Endothelial cell of umbilical vein (primary cell): ENCODE measurements at places on chromosomes 3 and 15. TPM values are rescaled to one million over a fixed set of nuclear protein-coding genes. Genes with fewer than 3 reads are reported as not detected.

DNA sequence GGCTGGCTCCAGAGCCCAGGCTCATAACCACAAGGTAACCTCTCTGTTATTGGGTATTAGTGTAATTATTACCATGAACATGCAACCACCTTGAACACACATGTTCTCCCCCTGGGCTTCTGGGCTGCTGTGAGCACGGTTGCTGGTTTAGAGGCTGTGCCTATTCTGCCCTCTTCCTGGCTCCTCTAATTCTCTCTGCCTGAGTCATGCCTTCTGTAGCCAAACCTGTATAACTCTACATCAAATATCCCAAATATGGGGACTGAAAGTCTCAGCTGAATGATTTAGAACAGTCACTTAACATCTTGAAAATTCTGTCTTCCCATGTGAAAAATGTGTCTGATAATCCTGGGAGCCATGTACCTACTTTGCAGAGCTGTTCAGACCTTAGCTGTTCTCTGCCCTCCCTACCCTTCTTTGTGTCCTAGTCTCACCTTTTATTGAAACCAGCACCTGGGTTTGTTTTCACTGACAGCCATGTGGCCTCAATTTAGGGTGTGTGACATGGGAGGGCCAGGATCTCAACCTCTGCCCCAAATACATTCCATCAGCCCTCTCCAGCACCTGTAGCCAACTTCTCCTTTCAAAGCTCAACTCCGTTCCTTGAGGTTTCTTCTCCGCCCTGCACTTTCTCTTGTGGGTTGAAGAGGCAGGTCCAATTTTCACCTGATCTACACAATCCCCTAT is 60.7 kb downstream of the PDZRN3 start:
- no peak for DNase-seq

DNA sequence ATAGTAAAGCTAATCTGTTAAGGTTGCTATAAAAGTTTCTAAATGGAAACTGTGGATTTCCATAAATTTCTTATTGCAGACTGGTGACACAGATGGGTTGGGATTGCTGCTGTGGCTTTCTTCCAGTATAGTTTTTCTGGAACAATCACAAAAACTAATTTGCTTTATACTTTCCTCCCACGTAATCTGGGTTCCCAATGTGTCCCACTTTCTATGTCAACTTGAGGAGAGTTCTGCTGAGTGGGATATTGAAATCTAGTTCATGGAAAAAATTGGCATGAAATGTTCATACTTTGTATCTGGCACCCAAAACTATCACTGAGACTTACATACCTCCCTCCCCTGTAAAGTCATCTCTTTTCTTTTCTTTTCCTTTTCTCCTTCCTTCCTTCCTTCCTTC is 126.8 kb downstream of the TGFBR2 start:
- DNase-seq, result no peak

GRCh38 chr3:44914936-44915335 is 40.5 kb downstream of the TGM4 start:
- peak; percentile 19 for DNase-seq

- DNase-seq, result no peak
Observed at GRCh38 chr3:194596906-194597305, 36.3 kb downstream of the TMEM44 start.

GRCh38 chr3:178459038-178459410 is 77.2 kb upstream of the KCNMB2 start:
- no peak for DNase-seq

- no peak for DNase-seq
Observed at GRCh38 chr3:52561028-52561747, 24.8 kb downstream of the UQCC5 start.

GRCh38 chr3:125443923-125444322 is 68.8 kb upstream of the ZNF148 start:
- DNase-seq, result no peak

DNA sequence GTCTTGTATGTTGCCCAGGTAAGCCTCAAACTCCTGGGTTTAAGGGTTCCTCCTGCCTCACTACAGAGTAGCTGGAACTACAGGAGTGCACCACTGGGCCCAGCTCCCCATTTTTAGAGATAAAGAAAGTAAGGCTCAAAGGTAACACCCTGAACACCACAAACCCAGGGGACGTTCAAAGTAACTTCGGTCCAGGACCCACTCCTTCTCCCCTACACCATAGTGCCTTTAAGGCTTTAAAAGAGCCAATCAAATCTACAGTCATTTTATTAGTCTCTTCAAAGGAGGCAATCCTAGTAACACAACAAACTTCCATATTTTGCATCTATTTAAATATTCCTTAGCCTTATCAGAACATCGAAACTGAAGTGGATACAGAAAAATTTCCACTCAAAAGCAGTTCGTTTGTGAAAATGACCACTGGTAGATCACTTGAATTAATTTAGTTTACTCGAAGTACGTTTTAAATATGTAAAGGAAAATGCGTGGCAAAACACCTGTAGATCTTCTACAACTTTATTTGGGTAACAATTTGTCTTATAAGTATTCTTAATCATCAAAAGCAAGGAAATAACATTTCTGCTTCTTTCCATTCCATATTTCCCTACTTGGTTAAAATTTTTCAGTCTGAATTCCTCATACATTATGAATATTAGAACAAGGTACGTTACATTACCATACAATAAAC is 1.8 kb downstream of the STAG1 start:
- DNase-seq, result peak; percentile 55

GRCh38 chr15:23853286-23853685 is 166.2 kb upstream of the NDN start:
- DNase-seq, result no peak

DNA sequence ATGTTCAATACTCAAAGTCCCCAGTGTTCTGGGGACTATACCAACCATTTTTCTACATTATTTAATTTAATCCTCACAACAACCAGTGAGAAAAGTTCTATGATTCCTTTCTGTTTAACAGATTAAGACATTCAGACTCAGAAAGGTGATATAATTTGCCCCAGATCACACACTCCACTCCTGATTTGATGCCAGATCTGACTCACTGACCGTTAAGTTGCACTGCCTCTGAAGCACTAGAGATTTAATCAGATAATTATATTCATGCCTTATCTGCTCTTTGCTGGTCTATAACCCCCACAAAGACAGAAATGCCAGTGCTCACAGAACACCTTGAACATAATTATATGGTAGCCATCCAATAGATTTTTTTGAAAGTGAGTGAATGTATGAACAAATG is 501.0 kb downstream of the IGSF11 start:
- DNase-seq, result no peak

DNA sequence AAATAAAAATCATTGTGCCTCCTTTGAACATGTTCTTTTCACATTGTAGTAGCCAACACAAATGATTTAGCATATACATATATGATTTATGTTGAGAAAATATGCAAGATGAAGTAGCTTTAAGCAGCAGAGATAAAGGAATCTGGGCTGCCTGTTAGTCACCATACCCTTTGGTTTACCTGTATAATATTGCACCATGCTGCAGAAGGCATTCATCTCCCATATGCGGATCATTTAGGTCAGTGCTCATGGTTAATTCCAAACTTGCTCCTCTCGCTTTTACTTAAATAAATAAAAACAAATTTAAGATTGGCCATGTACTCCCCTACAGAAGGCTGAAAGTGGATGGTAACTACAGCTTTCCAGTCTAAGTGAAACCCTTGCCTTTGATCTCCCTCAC is 86.7 kb upstream of the TBL1XR1 start:
- no peak for DNase-seq

- DNase-seq, result no peak
Observed at GRCh38 chr3:6605227-6605626, 255.7 kb upstream of the GRM7 start.

GRCh38 chr15:35886765-35887164 is 340.8 kb upstream of the DPH6 start:
- DNase-seq, result peak; percentile 63

DNA sequence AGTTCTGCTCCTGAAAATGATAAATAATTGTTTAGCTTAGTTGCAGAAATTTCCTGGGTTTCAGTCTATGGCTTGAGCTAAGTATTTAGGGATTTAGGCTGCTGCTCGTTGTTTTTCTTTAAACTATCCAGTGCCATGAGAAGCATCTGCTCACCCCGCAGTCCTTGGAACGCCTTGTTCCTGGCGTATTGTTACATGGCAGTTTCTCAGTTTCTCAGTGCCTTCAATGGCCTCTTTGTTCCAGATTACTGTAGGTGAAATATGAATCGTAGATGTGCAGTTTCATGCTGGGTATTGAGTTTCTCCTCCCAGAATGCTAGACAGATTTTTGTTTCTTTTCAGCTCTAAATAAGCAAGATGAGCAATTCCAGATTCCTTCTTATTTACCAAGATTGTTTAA is 269.5 kb upstream of the GBE1 start:
- no peak for DNase-seq

- no peak for DNase-seq
Observed at GRCh38 chr3:47227678-47228077, 54.9 kb downstream of the KIF9 start.

DNA sequence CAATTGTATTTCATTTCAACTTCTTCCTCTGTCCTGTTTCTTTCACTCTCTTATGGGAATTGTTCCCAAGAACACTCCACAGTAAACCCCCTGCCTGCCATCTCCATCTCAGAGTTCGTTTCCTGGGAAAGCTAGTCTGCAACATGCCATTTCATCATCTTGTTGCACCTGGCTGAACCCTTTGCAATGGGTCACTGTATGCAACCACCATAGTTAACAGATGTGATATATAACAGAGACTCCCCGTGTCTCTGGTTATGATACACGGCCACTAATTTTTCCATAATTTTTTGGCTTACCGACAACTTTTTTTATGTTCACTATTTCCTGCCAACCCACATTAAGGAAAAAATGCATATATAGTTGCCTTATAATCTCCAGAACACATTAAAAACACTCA is 95.5 kb downstream of the CHST2 start:
- DNase-seq, result no peak

- DNase-seq, result no peak
Observed at GRCh38 chr3:72437661-72438406, 410.4 kb downstream of the SHQ1 start.

DNA sequence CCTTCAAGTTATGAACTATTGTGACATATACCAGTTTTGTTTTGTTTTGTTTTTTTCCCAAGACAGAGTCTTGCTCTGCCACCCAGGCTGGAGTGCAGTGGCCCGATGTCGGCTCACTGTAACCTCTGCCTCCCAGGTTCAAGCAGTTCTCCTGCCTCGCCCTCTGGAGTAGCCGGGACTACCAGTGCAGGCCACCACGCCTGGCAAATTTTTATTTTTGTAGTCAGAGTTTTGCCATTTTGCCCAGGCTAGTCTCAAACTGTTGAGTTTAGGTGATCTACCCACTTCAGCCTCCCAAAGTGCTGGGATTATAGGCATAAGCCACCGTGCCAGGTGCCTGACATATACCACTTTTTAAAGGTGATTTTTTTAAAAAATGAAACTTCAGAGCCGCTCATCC is 74.6 kb downstream of the ARRDC4 start:
- no peak for DNase-seq

DNA sequence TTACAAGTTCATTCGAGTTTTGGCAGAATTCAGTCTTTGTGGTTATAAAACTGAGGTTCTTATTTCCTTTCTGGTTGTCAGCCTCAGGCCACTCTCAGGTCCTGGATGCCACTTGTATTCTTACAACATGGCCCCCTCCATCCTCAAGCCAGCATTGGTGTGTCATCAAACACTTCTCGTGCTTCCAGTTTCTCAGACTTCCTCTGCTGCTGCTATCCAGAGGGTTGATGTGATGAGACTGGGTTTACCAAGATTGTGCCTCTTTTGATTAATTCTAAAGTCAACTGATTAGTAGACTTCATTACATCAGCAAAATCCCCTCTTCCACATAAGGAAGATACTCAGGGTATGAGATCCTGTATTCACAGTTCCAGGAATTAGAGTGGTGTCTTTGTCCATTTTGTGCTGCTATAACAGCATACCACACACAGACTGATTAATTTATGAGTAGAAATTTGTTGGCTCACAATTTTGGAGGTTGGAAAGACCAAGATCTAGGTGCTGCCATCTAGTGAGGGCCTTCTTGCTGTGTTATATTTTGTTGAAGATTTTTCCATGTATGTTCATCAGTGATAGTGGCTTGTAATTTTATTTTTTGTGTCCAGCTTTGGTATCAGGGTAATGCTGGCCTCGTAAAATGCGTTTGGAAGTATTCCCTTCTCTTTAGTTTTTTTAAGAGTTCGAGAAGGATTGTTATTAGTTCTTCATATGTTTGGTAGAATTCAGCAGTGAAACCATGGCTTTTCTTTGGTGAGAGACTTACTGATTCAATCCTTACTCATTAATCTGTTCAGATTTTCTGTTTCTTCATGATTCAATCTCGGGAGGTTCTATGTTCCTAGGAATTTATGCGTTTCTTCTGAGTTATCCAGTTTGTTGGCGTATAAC is 11.1 kb downstream of the LRCH3 start:
- DNase-seq, result peak; percentile 37

GRCh38 chr15:59353994-59354416 is 18.7 kb downstream of the MYO1E start:
- DNase-seq, result no peak

DNA sequence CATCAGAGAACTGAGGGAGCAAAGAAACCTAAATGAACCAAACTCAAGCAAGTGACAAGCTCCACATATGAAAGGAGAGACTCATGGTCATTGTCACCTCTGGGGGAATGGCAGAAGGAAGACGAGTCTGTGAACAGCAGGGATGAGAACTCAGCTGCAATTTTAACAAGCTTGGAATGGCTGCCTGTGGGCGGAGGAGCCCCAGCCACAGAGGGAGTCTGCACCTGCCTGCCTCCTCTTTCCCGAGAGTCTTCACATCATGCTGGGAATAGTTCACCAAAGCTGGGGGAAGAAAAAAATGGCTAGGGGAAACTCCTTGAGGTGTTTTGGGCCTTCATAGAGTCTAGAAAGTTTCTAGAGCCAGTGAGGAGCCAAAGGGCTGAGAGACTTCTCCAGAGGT is 21.3 kb upstream of the BHLHE40 start:
- no peak for DNase-seq

The SAMD7 gene
- polyA plus RNA-seq, result not detected in 2 replicates

The FOXL2NB gene
- polyA plus RNA-seq, result 0.01 TPM in 1 of 2 replicates, not detected in the other

The IQCF5 gene
- polyA plus RNA-seq, result not detected in 2 replicates

The CCDC80 gene
- 18.5 and 28.4 TPM in 2 replicates for polyA plus RNA-seq

The SLC2A2 gene
- polyA plus RNA-seq, result not detected in 2 replicates

The DPPA2 gene
- not detected in 2 replicates for polyA plus RNA-seq

The FEZF2 gene
- not detected in 2 replicates for polyA plus RNA-seq

The TRIM42 gene
- not detected in 2 replicates for polyA plus RNA-seq

The ISG20 gene
- 7.5 and 9.0 TPM in 2 replicates for polyA plus RNA-seq

The EFCC1 gene
- polyA plus RNA-seq, result 1.3 and 1.6 TPM in 2 replicates

The SENP8 gene
- polyA plus RNA-seq, result 0.91 and 1.6 TPM in 2 replicates

The KCNAB1 gene
- 0.05 and 0.21 TPM in 2 replicates for polyA plus RNA-seq

The PARP15 gene
- polyA plus RNA-seq, result 0.59 and 0.81 TPM in 2 replicates
